ENCODE measurements at places on chromosomes 4 and X.

DNA sequence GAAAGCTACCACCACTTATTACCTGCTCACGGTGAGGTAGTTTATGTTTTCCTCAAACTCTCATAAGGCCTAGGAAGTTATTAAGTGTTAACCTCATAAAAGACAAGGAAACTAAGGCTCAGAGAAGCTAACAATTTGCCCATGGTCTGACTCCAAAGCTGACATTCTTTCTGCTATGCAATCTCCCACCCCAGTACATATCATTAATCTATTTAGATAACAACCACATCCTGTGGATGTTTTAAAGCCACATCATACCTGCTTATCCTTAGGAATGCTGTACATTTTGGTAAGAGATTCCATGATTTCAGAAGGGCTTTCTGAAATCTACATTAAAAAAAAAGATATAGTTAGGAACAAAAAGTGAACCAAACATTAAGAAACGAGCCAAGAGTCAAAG is 55.4 kb downstream of the HUWE1 start:
- DNase-seq, result no peak

- no peak for DNase-seq
These were observed 303.7 kb downstream of the ARHGAP24 start for GRCh38 chr4:85778632-85779131.

- DNase-seq, result no peak
These were observed 120.6 kb upstream of the TBC1D9 start for GRCh38 chr4:140876615-140877364.

DNA sequence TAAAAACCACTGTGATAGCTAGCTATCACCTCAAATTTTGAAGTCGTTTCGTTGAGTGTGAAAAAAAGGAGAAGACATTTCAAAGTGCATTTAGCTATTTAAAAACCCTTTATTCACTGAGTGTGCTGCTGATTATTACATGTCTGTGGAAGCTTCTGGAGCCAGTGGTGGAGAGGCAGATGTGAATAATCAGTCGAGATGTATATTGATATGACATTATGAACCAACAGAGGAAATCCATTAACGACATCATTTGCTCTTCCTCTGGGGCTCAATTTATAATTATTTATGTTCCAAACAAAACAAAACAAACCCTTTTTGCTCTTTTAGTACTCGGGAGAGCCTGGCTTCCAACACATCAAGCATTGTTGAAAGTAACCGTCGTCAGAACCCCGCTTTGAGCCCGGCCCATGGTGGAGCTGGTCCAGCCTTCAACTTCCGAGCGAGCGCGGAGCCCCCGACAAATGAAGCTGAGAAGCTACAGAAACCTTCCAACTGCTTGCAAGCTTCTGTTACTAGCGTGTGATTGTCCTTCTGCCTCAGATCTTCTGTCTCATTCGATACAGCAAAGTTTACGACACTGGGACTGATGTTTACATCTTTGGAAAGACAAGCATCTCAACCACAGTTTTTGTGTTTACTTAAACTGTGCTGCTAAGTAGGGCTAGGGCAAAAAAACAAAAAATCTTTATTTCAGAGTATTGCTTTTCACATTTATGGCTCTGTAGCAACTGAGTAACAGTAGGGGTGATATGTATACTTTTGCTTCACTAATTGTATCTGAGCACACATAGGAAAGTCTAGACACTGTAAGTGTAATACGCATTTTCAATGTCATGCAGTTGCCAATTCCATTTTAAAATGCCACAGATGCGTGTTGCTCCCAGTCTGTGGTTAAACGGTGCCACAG is 111.9 kb downstream of the STOX2 start:
- DNase-seq, result no peak

DNA sequence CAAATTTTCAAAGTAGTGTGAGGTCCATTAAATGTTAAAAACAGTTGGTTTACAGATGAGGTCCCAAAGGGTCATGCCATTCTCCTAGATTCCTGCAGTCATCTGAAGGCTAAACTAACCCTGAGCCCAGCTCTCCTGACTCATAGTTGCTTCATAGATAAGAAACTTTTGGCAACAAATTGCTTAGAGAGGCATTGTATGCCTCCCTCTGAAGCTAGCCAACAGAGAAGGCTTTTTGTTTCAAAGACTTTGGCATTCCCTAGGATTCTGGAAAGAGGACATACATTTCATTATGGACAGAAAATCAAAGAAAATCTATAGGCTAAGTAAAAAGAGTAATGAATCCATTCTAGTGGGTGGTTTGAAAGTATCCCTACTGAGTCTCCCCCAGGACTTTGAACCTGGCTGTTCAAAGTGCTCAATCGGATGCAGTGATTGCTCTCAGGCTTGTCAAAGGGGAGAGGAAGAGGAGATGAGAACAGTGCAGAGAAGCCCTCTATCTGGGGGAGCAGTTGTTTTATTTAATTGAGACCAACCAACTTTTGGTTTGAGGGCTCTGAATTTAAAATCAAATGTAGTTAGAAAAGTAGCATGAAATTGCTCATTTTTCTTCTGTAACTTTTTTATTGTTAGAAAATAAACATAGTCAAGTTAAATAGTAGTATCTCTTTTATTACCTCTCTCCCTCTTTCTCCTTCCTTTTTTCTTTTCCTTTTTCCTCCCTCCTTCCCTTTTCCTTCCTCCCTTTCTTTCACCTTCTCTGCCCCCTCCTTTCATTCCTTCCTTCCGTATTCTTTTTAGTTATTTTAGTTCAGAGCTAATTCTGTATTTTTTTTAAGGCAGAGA is 72.3 kb upstream of the ZNF518B start:
- DNase-seq, result no peak

- DNase-seq, result no peak
These were observed 4.1 kb downstream of the NOA1 start for GRCh38 chr4:56973336-56973735.

- no peak for DNase-seq
These were observed 607.8 kb downstream of the FSTL5 start for GRCh38 chr4:161555689-161556660.

DNA sequence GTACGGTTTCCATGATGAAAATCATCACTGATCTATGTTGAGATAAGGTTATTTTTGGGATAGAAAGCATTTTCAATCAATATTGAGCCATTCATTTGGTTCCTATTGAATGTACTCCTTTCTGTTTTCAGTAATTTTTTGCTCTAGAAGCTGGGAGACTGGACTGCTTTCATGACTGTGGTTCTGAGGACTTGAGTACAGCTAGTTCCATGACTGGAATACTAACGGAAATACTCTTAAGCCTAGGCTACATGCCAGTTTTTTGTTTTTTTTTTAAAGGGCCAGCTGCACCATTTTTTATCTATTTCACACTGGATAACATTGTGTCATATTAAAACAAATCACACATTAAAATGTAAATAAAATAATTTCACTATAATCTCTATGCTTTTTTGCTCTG is 16.7 kb downstream of the PRR32 start:
- DNase-seq, result no peak

GRCh38 chr4:48722509-48723446 is 57.3 kb downstream of the FRYL start:
- no peak for DNase-seq

DNA sequence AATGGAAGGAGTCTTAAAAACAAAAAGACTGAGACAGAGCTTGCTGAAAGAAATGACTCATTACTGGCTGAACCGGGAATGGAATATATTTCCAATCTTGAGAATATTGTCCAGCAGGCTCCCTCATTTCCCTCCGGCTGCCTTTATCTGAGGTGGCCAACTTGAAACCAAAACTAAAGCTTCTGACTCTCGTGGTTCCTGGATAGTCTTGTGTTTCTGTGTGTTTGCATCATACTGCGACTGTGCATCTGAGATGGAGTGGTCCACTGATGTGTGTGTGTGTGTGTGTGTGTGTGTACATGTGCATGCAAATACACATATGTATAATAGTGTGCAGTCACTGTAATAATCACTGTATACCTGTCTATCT is 145.6 kb upstream of the SCML1 start:
- DNase-seq, result peak; percentile 22
